ENCODE measurements at places on chromosomes 3 and 15.

DNA sequence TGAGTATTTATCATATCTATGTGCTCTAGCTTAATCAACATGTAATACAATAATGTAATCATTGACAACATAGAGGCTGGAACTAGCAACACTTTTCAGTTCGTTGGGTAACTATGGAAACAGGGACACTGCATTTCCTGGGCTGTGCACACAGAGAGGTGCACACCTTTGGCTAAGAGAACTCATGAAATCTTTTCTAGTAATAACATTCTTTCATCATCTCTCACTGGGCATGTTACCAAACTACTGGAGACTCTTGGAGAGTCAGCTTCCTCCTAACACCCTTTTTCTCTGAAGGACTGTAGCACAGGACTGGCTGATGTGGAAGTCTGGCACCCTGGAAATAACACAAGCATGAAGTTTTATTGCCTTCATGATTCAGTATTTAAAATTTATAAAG lies 135.6 kb downstream of the KCNMB2 start:
- peak; percentile 87 for DNase-seq

GRCh38 chr3:189687475-189687874 lies 56.3 kb downstream of the TP63 start:
- no peak for DNase-seq

- DNase-seq, result no peak
Measured at GRCh38 chr3:147775816-147776530, 366.8 kb downstream of the ZIC1 start.

- peak; percentile 77 for DNase-seq
Measured at GRCh38 chr15:45892182-45892581, 257.4 kb downstream of the SQOR start.

GRCh38 chr3:157374933-157375332 lies 61.7 kb upstream of the PTX3 start:
- no peak for DNase-seq

GRCh38 chr3:197494366-197495058 lies 61.3 kb downstream of the BDH1 start:
- DNase-seq, result peak; percentile 86

GRCh38 chr3:51375136-51375535 lies 10.0 kb upstream of the MANF start:
- no peak for DNase-seq

- DNase-seq, result no peak
Measured at GRCh38 chr15:93929375-93930094, 301.8 kb upstream of the MCTP2 start.

DNA sequence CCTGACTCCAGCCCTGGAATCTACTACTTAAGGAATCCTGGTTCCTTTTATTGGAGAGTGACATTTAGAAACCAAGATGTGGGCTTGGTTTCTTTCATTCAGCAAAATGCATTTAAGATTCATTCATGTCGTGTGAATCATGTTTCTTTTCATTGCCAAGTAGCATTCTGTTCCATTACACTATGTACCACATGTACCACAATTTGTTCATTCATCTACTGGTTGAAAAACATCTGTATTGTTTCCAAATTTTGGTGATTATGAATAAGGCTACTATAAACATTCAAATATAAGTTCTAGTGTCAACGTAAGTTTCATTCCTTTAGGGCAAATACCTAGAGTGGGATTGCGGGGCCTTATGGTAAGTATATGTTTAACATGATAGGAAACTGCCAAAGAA lies 264.2 kb downstream of the VPS13C start:
- no peak for DNase-seq

- DNase-seq, result no peak
Measured at GRCh38 chr3:128145279-128145678, 8.0 kb upstream of the EEFSEC start.

DNA sequence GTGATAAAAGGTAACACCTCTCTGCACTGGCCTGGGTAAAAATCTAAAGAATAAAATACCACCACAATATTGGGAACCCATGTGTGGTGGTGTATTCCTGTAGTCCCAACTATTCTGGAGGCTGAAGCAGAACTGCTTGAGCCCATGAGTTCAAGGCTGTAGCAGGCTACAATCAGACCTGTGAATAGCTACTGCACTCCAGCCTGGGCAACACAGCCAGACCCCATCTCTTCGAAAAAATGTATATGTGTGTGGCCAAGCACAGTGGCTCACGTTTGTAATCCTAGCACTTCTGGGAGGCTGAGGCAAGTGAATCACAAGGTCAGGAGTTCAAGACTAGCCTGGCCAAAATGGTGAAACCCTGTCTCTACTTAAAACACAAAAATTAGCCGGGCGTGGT lies 1.8 kb upstream of the RPL14 start:
- no peak for DNase-seq

DNA sequence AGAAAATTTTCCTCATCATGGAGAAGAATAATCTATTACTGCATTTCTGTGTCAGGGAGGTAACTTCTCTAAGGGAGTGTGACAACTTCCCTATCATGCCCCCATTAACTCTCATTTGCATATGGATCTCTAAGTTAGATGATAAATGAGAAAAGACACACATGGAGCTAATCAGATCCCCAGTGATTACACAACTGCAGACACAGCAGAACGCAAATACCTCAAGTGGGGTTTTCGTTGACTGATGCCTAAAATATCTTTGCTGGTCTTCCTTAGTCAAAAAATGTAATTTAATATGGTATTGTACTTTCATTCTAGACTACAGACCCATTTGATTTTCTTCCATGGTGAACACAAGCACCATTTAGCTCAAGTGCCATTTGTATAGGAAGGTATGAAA lies 630.5 kb downstream of the TBL1XR1 start:
- DNase-seq, result no peak

DNA sequence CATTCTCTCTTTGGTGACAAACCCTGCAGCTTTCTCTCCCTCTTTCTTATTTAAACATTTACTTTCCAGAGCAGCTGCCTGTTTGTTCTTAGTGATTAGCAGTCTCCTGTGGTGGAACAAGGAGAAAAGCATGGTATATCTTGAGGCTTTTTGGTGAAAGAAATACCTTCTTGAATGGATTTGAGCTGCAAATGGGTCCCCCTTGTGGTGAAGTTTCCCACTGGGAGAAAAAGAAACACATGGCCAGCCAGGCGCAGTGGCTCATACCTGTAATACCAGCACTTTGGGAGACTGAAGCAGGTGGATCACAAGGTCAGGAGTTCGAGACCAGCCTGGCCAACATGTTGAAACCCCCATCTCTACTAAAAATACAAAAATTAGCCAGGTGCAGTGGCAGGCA lies 48.3 kb upstream of the ACP3 start:
- peak; percentile 56 for DNase-seq

- DNase-seq, result peak; percentile 85
Measured at GRCh38 chr3:152307829-152308474, 39.2 kb downstream of the MBNL1 start.

GRCh38 chr3:138371070-138371965 lies 22.9 kb downstream of the MRAS start:
- no peak for DNase-seq

GRCh38 chr3:186815435-186815834 lies 9.2 kb upstream of the RFC4 start:
- DNase-seq, result peak; percentile 91

DNA sequence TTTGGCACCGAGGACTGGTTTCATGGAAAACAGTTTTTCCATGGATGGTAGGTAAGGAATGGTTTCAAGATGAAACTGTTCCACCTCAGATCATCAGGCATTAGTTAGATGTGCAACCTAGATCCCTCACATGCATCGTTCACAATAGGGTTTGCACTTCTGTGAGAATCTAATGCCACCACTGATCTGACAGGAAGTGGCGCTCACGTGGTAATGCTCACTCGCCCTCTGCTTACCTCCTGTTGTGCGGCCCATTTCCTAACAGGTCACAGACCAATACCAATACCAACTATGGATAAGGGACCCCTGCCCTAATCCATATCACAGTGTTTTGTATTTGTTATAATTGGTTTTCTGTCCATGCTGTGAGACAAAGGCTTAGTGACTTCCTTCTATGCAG lies 58.9 kb downstream of the SLMAP start:
- no peak for DNase-seq

GRCh38 chr3:172448661-172449465 lies 607 bp upstream of the GHSR start:
- no peak for DNase-seq

Measured in renal cortical epithelial cell (primary cell).